ENCODE measurements at places on chromosomes 1 and 21.

GRCh38 chr1:38256072-38256471 lies 209.5 kb upstream of the POU3F1 start:
- no peak for DNase-seq

DNA sequence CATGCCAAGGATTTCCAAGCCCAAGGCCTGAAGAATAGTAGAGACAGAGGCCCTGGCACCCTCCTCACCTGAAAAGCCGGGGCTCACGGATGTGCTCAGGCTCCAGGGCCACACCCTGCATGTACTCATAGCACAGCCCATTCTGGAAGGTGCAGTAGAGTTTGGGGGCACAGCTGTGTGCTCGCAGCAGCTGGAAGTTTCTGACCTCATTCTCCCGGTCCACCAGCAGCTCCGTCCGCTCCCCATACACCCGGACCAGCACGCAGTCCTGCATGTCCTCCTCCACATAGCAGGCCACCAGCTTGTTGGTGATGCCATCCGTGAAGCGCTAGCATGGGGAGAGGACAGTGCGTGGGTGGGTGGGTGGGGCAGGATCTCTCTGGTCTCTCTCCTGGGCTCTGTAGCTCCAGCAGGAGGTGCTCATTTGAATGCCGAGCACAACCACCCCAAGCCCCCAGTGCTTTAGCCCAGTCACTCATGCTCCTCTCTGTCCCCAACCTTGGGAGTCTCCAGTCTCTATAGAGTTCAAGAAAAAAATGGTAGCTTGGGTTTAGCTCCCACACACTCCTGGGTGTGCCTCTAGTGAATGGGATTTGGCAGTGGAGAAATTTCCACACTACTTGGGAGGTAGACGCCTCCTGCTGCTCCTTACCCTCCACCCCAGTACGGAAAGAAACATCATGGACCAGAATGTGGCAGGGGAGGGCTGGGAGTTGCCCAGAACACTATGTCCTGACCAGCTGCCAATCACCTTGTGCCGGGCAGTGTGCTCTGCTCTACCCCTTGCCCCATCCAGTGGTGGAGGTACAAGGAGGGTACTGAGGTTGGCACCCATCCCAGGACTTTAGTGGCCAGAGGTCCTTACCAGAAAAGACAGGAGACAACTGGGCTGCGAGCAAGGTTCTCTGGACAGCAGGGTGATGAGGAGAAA lies 1.9 kb downstream of the ETNK2 start:
- DNase-seq, result no peak

GRCh38 chr1:2810899-2811532 lies 9.5 kb upstream of the TTC34 start:
- no peak for DNase-seq

DNA sequence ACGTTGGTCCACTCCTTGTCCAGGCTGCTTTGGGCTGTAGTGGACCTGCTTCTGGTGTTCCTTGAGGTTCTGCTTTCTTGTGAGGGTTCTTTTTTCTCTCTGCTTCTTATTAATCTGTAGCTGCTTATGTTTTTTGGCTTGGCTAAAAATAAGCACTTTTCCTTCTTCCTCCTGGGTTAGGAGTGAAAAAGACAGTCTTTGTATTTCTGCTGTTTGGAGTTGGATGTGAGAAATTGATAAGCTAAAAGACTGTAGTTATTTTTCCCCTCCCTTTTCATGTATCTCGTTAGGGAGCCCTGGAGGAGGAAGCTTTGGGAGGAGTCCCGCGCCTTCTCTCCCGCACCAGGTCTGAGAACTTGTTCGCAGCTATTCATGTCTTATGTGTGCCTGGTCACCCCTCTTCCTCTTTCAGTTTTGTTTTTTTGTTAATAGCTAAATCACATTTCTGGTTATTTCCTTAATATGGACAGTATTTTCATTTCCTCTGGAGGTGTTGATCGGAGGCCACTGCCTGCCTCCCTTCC lies 79.0 kb downstream of the GALNT2 start:
- no peak for DNase-seq

DNA sequence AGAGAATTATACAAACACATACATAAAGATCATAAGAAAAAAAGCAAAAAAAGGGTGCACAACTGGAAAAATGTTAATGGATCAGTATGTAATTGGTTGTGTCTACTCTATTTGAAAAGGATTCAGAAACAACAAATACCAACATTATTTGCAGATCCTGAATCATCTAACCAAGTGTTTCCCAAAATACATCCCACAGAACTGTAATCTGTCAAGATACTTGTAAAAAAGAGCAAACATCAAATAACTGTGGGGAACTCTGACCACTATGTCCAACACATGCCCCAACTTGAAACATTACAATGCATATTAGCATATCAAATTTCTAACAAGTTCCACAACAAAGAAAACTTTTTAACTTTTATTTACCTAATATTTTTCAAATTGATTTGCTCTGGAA lies 22.6 kb downstream of the ANKRD13C start:
- no peak for DNase-seq

DNA sequence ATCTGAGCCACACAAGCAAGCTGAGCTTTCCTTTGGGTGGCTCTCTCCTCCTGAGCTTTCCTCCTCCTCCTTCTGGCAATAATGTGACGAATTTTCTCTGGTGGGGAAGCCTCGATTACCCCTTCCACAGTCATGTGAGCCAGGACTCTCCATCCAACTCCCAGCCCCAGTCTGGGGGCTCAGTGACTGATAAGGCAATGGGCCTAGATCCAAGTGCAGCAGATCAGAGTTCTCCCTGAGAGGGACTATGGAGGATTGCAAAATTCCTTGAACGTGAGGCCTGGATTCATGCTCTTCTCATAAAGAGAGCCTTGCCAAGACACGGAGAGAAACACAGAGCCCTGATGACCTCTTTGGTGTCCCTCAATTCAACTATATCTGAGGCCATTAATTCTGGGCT lies 31.3 kb upstream of the TRIM67 start:
- DNase-seq, result no peak

- DNase-seq, result peak; percentile 37
These were observed at the start of gene UCK2 for GRCh38 chr1:165827268-165828102. TSS of gene UCK2 (plus strand) at chr1:165827614. CDS start at chr1:165827834, 220 bp downstream.

DNA sequence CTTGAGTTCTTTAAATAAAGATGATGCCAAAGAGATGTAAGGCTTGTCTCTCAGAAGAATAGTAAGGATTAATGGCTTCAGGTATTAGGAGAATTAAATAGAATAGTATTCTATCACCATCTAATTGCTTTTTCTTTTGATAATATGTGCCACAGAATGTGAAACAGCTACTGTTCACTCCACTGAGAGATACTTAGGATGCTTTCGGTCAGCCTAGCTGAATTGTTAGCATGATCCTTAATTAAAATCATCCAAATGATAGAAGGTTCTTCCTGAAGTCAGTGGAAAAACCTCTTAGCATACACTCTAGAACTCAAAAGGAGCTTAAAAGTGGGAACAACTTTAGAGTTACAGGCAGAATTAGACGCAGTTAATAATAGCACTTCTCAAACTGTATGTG lies 97.0 kb downstream of the RASAL2 start:
- no peak for DNase-seq

GRCh38 chr21:44572959-44573583 lies 458 bp upstream of the KRTAP10-4 start:
- no peak for DNase-seq

DNA sequence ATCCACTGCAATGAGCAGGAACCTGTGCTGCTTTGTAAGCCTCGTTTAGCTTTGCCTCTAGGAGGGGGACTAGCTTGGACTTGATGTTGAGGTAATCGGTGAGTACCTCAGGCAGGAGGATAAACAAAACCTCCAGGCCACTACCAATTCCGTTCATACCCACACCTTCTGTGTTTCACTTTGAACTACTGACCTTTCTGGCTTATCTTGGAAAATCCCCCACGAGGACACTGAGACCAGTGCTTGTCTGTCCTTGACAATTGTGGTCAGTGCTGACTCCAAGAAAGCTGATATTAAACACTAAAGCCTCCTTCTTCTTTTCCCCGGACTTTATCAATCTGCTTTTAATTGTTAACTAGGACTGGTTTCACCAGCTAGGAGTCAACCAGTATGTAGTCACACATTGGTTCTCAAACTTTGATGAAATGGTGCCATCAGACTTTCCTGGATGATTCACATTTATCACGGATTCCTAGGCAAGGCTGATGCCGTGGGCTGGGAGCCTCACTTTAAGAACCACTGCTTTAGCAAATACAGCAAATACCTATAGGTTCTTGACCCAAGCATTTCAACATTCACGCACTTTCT lies 52.7 kb downstream of the TGFB2 start:
- DNase-seq, result no peak

GRCh38 chr1:116127848-116128540 lies 16.8 kb downstream of the MAB21L3 start:
- no peak for DNase-seq

GRCh38 chr21:34158866-34159835 lies 85.8 kb downstream of the MRPS6 start:
- DNase-seq, result no peak

DNA sequence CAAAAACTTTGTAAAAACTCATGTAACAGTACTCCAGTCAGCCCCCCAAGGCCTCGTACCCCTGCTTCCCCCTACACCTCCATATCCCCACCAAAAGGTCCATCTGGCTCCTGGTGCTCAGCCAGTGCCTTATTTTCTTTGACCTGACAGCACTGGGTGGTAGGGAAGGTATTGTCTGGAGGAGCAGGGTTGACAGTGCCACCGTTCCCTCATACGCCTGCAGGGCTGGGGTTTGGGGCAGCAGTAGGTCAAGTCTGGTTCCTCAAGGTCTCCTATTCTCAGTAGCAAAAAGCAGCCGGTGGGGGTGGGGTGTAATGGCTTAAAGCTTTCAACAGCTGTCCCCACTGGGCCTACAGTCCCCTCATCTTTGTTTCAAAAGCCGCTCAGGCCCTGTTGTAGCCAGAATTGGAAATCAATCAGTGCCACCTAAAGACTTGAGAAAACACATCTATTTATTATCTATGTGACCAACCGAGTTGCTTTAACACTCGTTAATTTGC lies 25.3 kb upstream of the TTF2 start:
- no peak for DNase-seq

GRCh38 chr21:43317959-43318358 lies 109.0 kb downstream of the SIK1 start:
- no peak for DNase-seq

DNA sequence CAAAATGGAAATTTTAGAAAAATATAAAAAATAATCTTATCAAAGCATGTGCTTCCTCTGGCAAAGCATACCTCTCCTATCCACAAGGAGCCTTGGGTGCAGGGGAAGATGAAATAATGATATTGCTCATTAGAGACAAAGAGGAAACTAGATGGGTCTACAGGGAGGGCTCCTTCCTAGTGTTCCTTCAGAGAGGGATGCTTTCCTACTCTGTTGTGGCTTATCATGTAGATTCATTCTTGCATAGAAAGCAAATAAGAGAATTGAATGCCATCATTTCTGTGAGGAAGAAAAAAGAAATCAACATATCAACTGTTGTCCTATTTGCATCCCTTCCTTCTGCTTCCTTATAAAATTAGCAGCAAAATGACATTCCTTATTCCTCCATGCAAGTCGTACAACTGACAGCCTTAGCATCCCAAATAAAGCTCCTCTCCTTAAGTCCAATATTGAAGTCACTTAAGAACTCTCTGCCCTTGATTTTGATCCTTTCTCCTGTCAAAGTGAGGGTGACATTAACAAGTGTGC lies 543.9 kb upstream of the PLXNA2 start:
- no peak for DNase-seq

DNA sequence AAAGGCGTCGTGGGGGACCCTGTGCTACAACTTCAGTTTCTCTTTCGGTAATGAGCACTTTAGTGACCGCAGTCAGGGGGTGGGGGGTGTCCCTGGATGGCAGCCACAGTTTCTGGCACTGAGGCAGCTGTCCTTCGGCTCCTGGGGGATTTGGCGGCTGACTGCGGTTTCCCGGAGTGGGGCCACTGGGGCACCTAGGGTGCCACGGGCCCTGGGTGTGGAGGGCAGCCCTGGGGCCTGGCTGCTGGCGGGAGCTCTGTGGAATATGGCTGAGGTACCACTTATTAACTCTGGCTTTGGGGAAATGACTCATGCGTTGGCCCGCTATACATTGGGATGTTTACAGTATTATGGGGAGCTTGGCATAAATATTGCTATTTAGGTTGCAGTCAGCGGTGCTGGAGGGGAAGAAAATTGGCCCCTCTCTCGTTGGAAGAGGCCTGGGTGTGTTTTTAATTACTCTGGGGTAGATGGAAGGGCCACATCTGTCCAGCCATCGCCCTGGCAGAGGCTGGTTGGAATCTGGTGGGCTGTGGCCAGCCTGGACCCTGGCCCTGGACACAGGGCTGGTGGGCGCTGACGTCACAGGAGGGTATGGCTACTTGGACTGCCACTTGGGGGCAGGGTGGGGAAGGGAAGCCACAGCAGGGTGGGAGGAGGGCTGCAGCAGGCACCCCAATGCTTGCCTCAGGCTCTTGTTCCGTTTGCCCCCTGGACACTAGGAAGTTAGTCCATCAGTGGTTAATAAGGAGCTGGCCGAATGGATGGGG lies 2.0 kb downstream of the EPHB2 start:
- DNase-seq, result no peak

DNA sequence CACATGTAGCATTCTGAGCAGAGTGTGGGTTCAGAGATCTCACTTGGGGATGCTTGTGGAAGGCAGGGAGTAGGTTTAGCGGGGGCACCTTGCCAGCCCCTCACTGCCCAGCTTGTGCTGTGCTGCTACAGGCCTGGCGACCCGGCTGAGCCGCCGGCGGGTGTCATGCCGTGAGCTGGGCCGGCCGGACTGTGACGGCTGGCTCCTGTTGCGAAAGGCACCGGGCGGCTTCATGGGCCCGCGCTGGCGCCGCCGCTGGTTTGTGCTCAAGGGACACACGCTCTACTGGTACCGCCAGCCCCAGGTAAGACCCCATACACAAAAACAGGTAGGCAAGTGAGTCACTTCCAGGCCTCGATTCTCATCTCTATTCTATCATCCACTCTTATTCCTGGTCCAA lies 5.5 kb upstream of the CATSPER4 start:
- DNase-seq, result no peak

- DNase-seq, result no peak
These were observed 12.0 kb downstream of the FHAD1 start for GRCh38 chr1:15258833-15259621.

DNA sequence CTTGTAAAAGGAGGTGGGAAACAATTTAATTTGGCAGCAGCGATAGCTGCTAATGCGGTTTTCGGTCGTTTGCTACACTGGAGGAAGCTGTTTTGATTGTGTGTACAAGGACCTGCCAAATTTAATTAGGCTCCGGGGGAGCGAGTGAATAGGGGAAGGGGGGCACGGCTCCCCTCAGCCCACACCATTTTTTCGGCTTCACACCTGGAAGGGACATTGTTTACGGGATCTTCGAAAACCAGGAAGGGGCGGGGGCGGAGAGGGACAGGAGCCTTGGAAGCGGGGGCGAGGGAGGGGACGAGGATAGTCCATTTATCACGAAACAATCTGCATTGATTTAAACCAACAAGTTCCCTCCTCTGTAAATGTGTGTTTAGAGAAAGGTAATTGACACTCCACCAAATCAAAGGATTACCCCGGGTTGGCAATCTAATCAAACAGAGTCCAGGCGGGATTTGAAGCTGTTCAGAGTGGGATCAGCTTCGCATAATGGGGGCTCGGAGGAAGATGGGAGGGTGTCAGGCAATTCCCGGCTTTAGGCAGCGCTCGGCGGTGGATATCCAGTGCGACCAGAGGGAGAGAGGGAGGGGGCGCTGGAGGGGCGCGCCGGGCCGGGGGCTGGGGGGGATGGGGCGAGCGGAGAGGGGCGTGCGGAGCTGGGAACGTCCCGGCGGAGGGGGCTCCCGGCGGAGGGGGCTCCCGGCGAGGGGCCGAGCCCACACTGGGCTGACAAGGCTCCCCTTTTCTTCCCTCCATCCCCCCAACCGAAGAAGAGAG lies 9.8 kb downstream of the PAX7 start:
- no peak for DNase-seq
